ENCODE measurements at places on chromosomes 5 and 9.

DNA sequence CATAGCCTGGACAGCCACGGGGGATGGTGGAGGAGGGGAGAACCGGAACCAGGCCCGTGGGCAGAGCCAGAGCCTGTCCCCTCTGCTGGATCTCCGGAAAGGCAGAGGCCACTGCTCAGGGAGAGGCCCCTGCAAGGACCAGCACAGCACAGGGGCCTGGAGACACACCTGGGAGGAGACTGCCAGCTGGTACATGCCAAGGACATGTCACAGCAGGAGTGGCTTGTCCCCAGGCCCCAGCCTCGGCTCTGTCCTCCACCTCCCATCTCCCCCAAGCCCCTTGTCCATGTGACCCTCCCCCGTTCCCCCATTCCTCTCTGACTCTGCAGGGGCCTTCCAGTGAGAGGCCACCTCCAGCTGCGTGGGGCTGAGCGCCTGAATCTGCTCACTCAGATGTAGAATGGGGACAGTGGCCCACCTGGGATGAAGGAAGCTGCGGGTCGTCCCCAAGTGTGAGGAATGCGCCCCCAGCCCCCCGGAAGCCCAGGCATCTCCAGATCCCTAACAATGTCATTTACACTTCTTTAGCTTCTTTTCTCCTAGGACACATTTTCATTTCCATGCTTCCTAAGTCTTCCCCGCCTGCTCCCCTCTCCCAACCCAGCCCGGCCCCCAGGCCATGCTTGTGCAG, 349.6 kb upstream of the IRX2 start:
- DNase-seq = no peak

DNA sequence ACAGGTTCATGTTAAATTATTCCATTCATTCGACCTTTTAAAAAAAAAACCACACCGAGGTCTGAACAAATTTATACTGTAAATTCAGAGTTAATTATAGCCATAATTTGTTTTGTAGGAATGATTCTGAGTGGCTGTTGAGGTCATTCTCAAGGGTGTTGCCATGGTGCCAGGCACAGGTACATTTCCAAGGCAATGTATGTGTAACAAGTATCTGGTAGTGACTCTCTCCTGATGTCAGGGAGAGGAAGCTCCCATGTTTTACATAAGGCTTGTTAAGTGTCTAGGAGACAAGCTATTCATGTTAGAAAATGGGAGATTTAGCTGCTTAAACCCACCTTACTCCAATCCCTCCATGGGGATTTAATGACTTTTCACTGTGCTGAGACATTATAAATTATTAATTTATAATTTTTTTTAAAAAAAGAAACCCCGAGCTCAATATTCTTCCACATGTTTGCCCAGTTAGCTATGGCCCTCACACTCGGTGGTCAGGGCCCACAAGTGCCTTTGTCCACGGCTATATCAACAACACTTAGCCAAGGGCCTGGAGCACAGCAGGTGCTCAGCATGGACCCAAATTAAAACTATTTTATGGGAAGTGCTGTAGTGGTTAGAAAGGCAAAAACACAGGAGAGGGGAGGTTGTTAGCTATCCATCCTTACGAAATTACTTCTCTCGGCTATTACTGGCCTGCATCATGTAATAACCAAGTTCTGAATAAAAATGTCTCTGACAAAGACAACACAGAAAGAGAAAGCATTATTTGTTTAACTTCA, 154.6 kb upstream of the GNA14 start:
- no peak for DNase-seq

- DNase-seq = no peak
These were observed 5.5 kb downstream of the C5orf15 start for GRCh38 chr5:133962801-133963476.

DNA sequence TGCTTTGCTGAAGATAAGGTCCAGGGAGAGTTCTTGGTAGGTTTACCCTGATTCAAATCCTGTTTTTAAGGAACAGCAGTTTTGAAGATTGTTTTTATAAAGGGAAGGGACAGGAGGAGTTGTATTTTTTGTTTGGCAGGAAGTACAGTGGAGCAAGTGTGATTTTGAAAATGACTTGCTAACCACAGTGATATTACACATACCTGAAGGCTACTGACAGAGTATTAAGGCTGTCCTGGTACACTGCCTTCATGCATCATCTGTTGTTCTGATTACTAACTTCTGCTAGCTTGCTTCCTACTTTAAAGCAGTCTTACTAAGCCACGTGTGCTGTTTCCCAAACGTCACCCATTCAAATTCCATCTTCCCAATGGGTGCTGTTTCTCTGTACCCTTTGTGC, 559.5 kb upstream of the SGCD start:
- no peak for DNase-seq

GRCh38 chr5:14847471-14847870, 24.1 kb downstream of the ANKH start:
- no peak for DNase-seq

- DNase-seq = no peak
These were observed 32.0 kb downstream of the CPEB4 start for GRCh38 chr5:173920024-173920753.

DNA sequence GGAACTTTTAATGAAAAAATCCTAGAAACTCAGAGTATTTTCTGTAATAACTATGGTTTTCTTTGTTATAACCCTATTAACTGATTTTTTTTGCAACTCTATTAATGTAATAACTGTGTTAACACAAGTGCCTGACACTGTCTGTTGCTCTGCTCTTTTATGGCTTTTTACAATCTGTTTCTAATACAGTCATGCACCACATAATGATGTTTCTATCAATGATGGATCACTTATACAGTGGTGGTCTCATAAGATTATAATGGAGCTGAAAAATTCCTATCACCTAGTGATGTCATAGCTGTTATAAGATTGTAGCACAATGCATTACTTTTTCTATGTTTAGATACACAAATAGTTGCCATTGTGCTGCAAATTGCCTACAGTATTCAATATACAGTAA, 123.1 kb upstream of the SV2C start:
- no peak for DNase-seq

DNA sequence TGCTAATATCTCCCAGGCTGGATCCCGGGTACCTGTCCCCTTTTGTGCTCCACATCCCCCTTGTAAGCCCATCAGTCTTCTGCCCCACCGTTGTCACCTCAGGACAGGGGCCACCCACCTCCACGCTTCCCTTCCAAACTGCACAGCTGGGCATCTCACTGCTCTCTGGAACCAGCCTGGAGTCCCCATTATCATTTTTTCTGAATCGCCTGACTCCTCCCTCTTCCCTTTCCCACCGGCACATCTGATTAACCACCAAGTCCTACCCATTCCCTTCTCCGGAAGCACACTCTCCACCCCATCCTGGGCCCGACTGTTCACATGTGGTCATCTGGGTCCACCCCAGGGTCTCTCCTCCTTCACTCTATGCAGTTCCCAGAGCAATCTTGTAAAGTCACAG, 53.9 kb downstream of the PSD2 start:
- DNase-seq = no peak

DNA sequence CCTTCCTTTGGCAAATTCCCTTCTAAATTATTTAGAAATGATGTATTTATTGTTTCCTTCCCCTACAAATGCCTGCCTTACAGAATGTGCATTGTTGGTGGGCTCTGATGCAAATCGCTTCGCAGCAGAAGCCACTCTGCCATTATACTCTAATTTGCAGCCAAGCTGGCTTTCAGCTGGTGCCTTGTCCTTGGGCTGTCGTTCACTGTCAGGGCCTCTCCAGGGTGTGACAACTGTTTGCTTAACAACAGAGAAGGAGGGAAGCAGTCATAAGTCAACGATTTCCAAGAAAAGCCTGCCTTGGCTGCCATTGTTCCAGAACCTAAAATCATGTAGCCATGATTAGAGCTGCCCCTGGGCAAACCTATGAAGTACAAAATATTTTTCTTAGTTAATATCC, 260.1 kb upstream of the RGMB start:
- no peak for DNase-seq

- DNase-seq = no peak
These were observed 7.4 kb downstream of the TLX3 start for GRCh38 chr5:171316258-171317121.

GRCh38 chr5:179262126-179262920, 82.9 kb downstream of the ADAMTS2 start:
- no peak for DNase-seq
